Pancreas (tissue), 10 donors: ENCODE measurements at places on chromosomes 7 and 10.
A peak's percentile ranks its signal among the peaks of the same experiment; 100 is the strongest.

DNA sequence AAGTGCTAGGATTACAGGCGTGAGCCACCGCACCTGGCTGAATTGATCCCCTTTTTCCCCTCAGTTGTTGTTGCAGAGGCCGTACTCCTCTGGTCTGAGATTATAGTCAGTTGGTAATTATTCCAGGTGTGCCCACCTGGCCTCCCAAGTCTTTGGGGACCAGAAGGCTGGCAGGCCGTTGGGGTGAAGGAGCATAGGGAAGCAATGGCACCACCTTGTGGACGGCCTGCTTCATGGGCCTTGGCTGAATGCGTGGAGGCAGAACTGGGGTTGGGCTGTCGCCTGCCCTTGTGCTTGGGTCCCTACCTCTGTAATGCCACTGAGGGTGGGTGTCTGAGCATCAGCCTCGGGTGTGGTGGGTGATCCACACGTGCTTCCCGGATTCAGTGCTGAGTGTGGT lies 125.7 kb downstream of the RGS10 start:
- peak; percentile 46 for DNase-seq

DNA sequence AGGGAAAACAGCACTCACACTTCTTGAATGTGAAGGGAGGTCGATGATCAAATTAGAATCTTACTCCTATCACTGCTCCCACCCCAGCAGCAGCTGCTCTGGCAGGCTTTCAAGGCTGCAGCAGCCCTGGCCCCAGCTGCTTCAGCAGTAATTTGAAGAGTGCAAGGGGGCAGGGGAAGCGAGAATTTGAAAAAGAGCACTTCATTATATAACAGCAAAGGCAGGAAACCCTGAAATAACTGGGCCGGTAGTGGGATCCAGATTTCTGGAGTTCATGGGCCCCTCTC lies 44.9 kb downstream of the MYPN start:
- peak; percentile 26 for DNase-seq

DNA sequence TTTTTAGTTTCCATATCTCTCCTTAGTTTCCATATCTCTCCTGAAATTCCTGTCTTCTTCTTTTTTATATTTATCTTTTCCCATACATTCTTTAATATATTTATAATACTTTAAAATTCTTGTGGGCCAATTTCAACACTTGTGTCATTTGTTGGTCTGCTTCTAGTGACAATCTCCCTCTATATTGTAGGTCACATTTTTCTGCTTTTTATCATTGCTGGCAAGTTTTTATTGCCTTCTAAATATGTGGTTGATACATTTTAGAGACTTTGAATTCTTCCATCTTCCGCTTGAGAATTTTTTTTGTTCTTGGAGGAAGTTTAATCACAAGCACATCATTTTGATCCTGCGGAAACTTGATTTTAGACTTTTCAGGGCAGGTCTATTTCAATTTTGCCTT lies 26.0 kb upstream of the OPN4 start:
- no peak for DNase-seq

DNA sequence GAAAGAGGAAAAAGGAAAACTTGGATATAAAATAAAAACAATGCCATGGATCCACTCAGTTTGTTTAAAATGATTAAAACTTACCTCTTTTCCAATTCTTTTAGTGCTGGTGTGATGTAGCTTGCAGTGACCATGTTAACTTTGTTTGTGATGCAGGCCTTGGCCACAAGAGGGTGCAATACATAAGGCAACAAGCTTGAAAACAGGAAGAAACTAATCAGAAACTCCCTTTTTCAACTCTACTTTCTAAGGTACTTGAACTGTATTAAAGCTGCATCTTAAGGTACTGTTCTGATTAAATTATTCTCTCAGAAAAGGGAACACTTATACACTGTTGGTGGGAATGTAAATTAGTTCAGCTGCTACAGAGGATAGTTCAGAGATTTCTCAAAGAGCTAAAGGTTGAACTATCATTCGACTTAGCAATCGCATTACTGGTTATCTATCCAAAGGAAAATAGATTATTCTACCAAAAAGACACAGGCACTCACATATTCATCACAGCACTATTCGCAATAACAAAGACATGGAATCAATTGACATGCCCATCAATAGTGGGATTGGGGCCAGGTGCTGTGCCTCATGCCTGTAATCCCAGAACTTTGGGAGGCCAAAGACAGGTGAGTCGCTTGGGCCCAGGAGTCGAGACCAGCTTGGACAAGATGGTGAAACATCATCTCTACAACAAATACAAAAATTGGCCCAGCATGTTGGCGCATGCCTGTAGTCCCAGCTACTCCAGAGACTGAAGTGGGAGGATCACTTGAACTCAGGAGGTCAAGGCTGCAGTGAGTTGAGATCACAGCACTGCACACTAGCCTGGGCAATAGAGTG lies 50.9 kb downstream of the AASS start:
- peak; percentile 66 for DNase-seq

GRCh38 chr7:158063850-158064610 lies 523.6 kb downstream of the PTPRN2 start:
- DNase-seq: peak; percentile 37

- DNase-seq: peak; percentile 91
These were observed 223.7 kb downstream of the SNX10 start for GRCh38 chr7:26515314-26515842.

DNA sequence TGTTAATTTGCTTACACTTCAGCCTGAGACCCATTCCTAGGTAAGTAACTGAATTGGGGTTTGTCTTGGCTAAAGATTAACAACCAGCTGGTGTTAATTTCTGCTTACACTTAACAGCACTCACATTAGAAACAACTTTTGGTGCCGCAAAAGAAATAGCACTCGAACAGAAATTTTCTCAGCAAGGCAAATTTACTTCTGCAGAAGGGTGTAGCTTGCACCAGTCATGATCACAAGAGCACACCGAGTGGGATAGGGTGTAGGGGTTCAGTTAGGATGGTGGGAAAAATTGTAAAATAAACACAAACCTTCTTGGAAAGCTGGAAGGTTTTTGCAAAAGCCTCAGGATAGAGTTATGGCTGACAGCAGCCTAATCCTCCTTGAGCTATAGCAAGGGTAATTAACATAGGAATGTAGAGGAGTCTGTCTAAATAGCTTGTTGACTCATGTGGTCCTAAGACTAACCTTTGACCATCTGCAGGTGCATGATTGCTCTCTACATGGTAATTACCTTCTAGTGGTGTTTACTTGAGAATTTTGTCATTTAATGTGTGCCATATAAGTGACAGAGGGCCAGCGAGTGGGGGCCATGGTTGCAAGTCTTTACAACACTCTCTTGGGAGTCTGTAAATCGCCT lies 67.8 kb upstream of the CDK13 start:
- no peak for DNase-seq

- peak; percentile 3 for DNase-seq
These were observed 71.8 kb upstream of the DNAJB6 start for GRCh38 chr7:157265051-157265450.

GRCh38 chr7:143362131-143363015 lies at the start of gene FAM131B:
Gene FAM131B (minus strand): TSS chr7:143362713. CDS start chr7:143362603, 110 bp downstream.
- no peak for DNase-seq

DNA sequence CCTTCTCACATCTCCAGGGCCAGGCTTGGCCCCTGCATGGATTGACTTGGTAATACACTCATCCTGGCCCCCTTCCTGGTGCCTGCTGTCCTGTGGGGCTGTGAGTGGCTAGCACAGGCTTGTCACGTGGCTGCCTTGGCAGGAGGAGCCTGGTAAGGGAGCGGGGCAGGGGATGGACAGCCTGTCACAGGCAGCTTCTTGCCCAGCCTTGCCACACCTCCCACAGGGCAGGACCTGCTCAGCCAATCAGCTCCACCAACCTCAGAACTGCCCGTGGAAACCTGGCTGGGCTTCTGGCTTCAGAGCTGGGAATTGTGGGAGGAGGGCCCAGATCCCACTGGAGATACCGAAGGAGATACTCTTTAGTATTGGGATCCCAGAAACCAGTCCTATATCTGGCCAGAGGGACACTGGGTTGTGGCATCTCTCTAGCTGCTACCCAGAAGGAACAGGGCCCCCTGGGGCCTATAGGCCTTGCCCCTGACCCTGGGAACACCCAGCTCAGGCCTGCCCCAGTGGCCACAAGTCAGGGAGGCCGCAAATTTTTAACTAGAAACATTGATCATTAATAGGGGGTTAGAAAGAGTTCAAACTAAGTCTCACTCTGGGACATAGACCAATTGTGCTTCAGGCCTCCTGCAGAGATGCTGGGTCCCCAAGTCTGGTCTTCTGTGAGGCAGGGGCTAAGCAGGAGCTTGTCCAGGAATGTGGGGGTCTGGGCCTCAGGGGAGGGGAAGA lies at the start of gene HOGA1:
HOGA1 (plus strand) TSS at position 330 of the 738 bp plus-strand sequence; CDS start at position 645, 315 bp downstream.
- peak; percentile 88 for DNase-seq

GRCh38 chr7:138752518-138753149 lies 45.2 kb upstream of the TMEM213 start:
- no peak for DNase-seq

DNA sequence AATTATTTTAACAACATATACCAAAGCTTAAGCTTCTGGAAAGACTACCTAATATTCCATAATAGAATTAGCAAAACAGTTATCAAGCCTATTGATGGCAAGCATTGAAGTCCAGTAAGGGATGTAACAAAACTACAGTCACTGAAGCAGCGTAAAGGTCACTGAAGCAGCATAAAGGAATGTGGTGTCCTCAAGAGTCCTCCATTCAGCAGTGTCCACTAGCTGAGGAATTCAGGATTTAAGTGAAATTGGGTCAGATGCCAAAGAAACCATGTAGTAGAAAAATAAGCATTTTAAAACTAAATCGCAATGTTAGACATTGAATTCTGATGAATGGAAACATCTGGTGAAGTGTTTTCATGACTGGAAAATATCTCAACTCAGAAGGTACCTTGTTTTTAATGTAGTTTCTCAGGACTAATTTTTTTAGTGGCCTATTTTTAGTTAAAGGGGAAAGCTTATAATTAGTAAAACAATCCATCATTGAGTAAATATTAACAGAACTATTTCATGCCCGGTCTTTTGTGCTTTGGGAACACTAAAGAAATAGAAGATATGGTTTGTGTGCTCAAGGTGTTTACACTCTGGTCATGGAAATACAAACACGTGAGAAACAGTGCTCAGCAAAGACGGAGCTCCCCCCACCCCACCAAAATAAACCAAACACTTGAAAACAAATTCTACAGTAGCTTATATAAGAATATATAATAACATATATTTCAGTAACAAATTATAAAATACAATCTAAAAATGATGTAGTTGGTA lies 121.4 kb downstream of the CDK14 start:
- peak; percentile 63 for DNase-seq

GRCh38 chr7:50766106-50766848 lies 16.4 kb downstream of the GRB10 start:
- DNase-seq: no peak

DNA sequence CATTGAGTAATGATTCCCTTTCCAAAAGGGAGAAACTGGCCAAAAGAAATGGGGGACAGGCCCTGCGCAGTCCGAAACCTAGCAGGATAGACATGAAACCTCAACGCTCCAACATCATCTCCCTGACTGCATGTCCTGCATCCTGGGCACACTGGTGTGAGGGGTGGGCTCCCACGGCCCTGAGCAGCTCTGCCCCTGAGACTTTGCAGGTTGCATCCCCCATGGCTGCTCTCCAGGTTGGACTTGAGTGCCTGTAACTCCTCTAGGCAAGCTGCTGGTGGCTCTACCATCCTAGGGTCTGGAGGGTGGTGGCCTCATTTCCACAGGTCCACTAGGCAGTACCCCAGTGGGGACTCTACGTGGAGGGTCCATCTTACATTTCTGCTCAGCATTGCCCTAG lies 16.3 kb upstream of the CRYGN start:
- DNase-seq: no peak

DNA sequence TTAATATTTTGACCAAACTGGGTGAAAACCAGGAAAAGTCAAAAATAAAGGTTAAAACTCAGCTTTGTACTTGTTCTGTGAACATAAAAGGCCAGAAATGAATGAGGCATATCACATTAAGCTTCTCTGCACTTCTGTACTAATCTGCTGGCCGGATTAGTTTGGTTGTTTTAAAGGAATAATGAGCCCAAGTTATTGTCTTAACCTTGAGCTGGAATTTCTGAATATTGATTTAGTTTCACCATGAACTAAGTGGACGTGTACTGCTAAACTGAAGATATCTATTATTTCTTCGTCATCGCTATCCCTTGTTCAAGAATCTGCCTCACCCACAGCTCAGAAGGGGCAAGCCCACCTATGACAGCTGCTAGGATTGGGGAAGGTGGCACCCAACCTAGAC lies 101.1 kb upstream of the FRMD4A start:
- no peak for DNase-seq

DNA sequence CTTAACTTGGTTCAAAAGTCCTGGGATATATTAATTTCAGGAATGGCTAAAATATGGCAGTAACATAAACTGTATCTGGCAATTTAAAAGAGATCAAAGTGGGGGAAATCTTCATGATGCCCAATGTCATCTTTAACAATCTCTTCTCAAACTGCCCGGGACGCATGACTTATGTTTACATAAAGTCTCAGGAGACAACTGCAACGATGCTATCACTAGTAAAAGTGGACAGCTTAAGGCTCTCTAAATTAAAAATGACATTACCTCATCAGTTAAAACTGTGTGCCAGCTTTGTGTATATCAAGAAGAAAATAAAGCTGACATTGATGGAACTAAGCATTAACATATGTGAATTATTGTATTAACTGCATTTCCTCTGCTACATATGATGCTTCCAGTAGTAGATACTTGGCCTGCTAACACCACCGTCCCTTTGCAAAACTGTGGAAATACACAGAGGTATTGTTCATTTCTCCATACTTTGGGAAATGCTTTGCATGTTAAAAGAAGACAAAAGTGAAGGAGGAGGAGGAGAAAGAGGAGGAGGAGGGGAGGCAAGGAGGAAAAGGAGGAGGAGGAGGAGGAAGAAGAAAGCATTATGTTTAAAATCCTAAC lies 62.4 kb downstream of the NRP1 start:
- DNase-seq: no peak

GRCh38 chr7:128389618-128390329 lies 20.0 kb downstream of the IMPDH1 start:
- no peak for DNase-seq

DNA sequence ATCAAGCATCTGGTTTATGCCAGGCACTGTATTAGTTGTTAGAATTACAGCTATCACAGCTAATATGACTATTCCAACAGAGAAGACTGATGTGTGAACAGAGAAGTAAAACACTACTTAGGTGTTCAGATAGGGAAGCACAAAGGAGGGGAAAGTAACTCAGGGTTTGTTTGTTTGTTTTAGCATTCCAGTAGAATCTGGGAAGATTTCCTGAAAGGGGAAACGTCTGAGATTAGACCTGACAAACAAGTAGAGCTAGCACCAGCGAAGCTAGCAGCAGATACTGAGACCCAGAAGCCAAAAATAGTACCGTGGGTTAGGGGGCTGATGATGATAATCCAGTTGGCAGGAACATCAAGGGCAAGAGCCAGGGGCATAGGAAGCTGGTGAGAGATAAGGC lies 28.8 kb upstream of the KLHL7 start:
- DNase-seq: no peak

- peak; percentile 68 for DNase-seq
These were observed 18.4 kb downstream of the ADAM8 start for GRCh38 chr10:133258066-133258817.

- no peak for DNase-seq
These were observed 60.3 kb downstream of the SLC16A12 start for GRCh38 chr10:89475125-89475524.

DNA sequence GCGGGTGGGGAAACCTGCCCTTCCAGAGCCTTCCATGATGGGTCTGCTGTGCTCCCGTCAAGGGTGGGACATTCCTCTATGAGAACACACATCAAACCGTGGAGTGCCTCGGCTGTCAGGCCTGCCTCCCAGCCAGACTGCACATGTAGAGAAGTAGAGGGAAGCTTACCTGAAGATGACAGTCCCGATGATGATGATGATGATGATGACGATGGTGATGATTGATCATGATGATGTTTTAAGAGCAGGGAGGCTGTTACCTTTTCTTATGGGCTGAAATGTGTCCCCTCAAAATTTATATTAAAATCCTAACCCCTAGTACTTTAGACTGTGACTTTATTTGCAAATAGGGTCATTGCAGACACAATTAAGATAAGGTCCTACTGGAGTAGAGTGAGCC lies 76.1 kb upstream of the ANLN start:
- no peak for DNase-seq
